ENCODE measurements at places on chromosomes 2 and 18.

DNA sequence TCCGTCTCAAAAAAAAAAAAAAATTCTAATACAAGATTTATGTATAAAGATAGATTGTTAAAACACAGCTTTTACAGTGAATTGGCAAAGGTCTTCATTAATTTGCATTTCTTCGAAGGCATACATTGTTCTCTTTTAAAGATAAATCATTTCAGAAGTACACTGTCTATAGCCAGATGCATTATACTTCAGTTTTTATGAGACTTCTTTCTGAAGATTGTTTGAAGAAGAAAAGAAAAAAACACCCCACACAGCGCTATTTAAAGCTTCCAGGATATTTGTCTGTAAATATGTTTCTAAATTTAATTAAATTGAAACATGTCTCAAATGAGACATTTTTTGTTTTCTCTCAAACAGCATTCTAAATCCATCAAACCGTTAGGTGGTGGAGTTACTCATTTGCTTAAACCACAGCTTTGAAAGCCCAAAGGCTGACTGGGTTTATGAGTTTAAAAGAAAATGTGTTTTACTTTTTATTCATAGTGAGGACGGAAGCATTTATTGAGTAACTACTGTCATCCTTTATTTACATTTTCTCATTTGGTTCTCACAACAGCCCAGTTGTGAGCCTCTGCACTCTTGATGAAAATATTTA is 42.4 kb upstream of the C1GALT1C1L start:
- DNase-seq = no peak
- H3K27ac ChIP-seq = no peak overlapping the region

- no peaks in the 10 kb centered on the region for H3K36me3 ChIP-seq
- H3K27me3 ChIP-seq = no peaks in the 10 kb centered on the region
- no peaks in the 10 kb centered on the region for H3K4me1 ChIP-seq
- H3K4me3 ChIP-seq = no peak overlapping the region
- DNase-seq = no peak
Measured at GRCh38 chr18:32278177-32278799, 88.4 kb downstream of the MEP1B start.

- H3K36me3 ChIP-seq = no peaks in the 10 kb centered on the region
- H3K27me3 ChIP-seq = no peaks in the 10 kb centered on the region
- no peak for DNase-seq
- no peak overlapping the region for H3K4me3 ChIP-seq
Measured at GRCh38 chr2:54572262-54572635, 116.1 kb downstream of the SPTBN1 start.

- no peaks in the 10 kb centered on the region for H3K27me3 ChIP-seq
- H3K4me3 ChIP-seq = no peak overlapping the region
- no peak overlapping the region for H3K27ac ChIP-seq
Measured at GRCh38 chr2:105313877-105314276, 15.7 kb downstream of the TGFBRAP1 start.
